Activated naive CD8-positive, alpha-beta T cell treated with anti-CD3 and anti-CD28 coated beads, Interleukin-2, amount 10 ng/mL, durations not matched to agents 7 days and 5 days (primary cell): ENCODE measurements at places on chromosomes 4 and X. TPM values are rescaled to one million over a fixed set of nuclear protein-coding genes. Genes with fewer than 3 reads are reported as not detected.

- H3K36me3 ChIP-seq = peaks cover 10% of the 10 kb centered on the region
- peak overlapping the region; percentile 77 for H3K27ac ChIP-seq
Observed at GRCh38 chr4:139950568-139950967, 203.4 kb downstream of the MAML3 start.

MEPE gene
- not detected for total RNA-seq

DNA sequence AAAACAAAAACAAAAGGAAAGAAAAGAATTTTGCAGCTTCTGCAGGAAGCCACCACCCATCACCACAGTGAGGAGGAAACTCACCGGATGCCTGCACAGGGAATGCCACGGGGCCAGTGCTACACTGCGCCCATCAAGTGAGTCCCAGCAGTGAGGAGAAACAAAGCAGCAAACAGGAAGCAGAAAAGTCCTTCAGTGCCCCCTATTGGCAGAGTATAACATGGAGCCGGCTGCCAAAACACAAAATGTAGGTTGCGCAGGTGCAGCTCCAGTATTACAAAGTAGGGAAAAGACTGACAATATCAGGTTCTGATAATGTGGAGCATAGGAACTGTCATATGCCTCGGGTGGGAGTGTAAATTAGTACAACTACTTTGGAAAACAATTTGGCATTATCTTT, 23.3 kb upstream of the SCML2 start:
- H3K4me1 ChIP-seq = peaks cover 4% of the 10 kb centered on the region
- H3K4me3 ChIP-seq = no peak overlapping the region
- H3K36me3 ChIP-seq = no peaks in the 10 kb centered on the region
- H3K27ac ChIP-seq = no peak overlapping the region
- DNase-seq = no peak

DNA sequence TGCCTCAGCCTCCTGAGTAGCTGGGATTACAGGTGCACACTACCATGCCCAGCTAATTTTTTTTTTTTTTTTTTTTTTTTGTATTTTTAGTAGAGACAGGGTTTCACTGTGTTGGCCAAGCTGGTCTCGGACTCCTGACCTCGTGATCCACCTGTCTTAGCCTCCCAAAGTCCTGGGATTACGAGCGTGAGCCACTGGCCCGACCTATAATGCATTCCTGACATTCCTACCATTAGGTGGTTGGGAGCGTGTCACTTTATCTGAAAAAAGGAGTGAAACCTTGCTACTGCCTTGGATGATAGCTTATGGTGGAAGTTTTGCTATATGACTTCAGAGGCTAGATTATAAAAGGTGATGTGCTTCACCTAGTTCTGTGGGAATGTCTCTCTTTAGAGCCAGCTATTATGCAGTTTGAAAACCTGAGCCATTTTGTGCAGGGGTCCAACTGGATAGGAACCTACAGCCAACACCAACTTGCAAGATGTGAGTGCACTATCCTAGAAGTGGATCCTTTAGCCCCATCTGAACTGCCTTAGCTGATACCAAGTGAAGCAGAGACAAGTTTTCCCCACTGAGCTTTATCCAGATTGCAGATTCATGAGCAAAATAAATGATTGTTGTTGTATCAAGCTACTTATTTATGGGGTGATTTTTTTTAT, 29.8 kb upstream of the EMCN start:
- peaks cover 3% of the 10 kb centered on the region for H3K27me3 ChIP-seq
- H3K4me1 ChIP-seq = peaks cover 8% of the 10 kb centered on the region
- no peak overlapping the region for H3K4me3 ChIP-seq
- DNase-seq = no peak
- H3K27ac ChIP-seq = no peak overlapping the region

- no peaks in the 10 kb centered on the region for H3K4me1 ChIP-seq
- no peaks in the 10 kb centered on the region for H3K36me3 ChIP-seq
- DNase-seq = peak; percentile 9
Observed at GRCh38 chr4:3415471-3416141, 26.2 kb upstream of the HGFAC start.

DNA sequence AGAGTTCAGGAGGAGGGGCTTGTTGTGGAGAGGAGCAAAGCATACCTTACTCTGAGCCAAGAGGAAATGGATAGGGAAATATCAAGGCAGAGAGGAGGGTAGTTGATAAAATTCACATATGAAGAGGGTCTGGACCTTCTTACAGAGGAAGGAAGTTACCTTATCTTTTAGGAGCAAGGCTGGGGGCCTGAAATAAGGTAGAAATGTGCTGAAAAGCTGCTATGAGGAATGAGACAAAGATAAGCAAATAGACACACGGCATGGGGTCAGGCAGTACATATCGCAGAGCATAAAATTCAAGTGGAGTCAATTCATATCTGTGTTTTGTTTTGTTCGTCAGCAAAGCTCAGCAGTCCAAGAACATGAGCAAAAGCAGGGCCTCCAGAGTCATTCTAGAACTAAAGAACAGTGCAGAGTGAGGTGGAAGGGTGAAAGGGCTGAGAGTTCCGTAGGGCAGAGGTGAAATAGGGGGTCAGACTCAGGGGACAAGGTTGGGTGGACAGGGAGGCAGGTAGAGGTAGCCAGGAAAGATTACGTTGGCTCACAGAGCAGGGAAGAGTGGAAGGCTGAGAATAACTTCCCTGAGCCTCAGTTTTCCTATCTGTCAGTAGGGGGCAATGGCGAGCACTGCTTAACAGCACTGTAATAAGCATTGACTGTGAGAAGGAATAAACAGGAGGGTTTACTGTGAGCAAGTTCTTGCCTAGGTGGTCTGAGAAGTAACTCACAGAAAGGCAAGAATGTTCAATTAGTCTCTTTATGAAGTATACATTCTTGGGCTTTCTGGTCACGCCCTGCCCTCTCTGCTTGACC, 9.2 kb downstream of the VSIG4 start:
- DNase-seq = no peak
- H3K4me3 ChIP-seq = no peak overlapping the region
- H3K36me3 ChIP-seq = peaks cover 1% of the 10 kb centered on the region
- H3K4me1 ChIP-seq = peaks cover 7% of the 10 kb centered on the region
- H3K27me3 ChIP-seq = no peaks in the 10 kb centered on the region

- DNase-seq = no peak
- no peak overlapping the region for H3K27ac ChIP-seq
- H3K27me3 ChIP-seq = peaks cover 2% of the 10 kb centered on the region
- no peak overlapping the region for H3K4me3 ChIP-seq
Observed at GRCh38 chr4:79013756-79014155, 74.5 kb upstream of the PAQR3 start.

UGT2B11 gene
- not detected for total RNA-seq

DNA sequence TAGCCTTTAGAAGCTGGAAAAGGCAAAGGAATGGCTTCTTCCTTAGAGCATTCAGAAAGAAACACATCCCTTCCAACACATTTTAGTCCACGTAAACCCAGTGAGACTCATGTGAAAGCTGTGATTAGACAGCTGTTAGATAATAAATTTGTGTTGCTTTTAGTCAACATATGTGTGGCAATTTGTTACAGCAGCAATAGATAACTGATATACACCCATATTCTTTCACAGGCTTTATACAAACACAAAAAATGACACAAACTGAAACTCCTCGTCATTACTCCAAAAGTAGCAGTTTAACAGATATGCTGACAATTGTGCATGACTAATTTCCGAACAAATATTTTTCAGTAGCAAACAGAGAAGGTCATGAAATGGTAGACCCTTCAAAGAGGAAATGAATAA, 65.3 kb downstream of the ANTXR2 start:
- H3K4me3 ChIP-seq = no peak overlapping the region
- no peak for DNase-seq
- peaks cover 41% of the 10 kb centered on the region for H3K4me1 ChIP-seq
- peak overlapping the region; percentile 51 for H3K27ac ChIP-seq
- peaks cover 37% of the 10 kb centered on the region for H3K36me3 ChIP-seq

DNA sequence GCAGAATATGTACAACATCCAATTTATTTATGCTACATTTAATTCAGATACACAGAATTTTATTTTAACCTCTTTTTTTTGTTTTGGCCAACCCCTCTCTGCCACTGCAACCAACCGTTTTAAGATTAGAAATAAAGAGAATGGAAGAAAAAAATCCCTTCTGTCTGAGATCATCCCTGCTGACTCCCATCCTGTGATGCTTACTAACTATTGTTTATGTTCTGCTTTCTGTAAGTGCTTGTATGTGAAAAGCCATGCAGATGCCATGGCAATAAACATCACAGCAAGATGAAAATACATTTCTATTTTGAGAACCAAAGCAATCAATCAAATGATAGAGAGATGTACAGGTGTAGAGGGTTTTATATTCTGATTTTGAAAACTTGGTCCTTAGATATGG, 70.1 kb downstream of the GABRB1 start:
- DNase-seq = no peak
- H3K4me1 ChIP-seq = no peaks in the 10 kb centered on the region
- H3K27me3 ChIP-seq = no peaks in the 10 kb centered on the region
- H3K27ac ChIP-seq = no peak overlapping the region
- H3K36me3 ChIP-seq = no peaks in the 10 kb centered on the region
- no peak overlapping the region for H3K4me3 ChIP-seq

DNA sequence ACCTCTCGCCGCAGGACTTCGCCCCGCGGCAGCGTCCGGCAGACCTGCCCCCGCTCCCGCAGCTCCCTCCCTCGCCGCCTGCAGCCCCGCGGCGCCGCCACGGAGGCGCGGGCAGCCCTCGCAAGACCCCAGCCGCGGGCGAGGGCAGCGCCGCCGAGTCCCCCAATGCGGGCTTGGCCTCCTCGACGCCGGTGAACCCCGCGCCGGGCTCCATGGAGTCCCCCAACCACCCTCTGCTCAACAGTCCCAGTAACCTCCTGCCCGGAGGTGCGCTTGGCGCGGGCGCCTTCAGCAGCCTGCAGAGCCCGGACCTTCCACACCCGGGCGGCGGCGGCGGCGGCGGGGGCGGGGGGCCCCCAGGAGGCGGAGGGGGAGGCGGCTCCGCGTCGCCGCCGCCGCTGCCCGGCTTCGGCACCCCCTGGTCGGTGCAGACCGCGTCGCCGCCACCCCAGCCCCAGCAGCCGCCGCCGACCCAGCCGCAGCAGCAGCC, 1.2 kb downstream of the CPEB2 start:
- peak overlapping the region; percentile 82 for H3K27ac ChIP-seq
- H3K36me3 ChIP-seq = peaks cover 14% of the 10 kb centered on the region
- peaks cover 22% of the 10 kb centered on the region for H3K4me1 ChIP-seq
- H3K27me3 ChIP-seq = no peaks in the 10 kb centered on the region
- H3K4me3 ChIP-seq = peak overlapping the region; percentile 95
- DNase-seq = peak; percentile 78

GRCh38 chr4:54056360-54056759, 8.0 kb downstream of the CHIC2 start:
- H3K4me1 ChIP-seq = peaks cover 40% of the 10 kb centered on the region
- no peak for DNase-seq
- H3K36me3 ChIP-seq = peaks cover 12% of the 10 kb centered on the region
- peak overlapping the region; percentile 8 for H3K27ac ChIP-seq
- H3K27me3 ChIP-seq = no peaks in the 10 kb centered on the region
- peak overlapping the region; percentile 65 for H3K4me3 ChIP-seq

GRCh38 chrX:152813206-152813605, 17.4 kb downstream of the CETN2 start:
- H3K27ac ChIP-seq = no peak overlapping the region
- H3K4me3 ChIP-seq = no peak overlapping the region

- peaks cover 10% of the 10 kb centered on the region for H3K27me3 ChIP-seq
- no peak overlapping the region for H3K4me3 ChIP-seq
- H3K4me1 ChIP-seq = no peaks in the 10 kb centered on the region
- no peaks in the 10 kb centered on the region for H3K36me3 ChIP-seq
- no peak overlapping the region for H3K27ac ChIP-seq
Observed at GRCh38 chr4:84563002-84563401, 19.9 kb upstream of the CDS1 start.

ARR3 gene
- total RNA-seq = not detected
